PC-3 (cell line): ENCODE measurements at places on chromosomes 7 and 10. TPM values are rescaled to one million over a fixed set of nuclear protein-coding genes. Genes with fewer than 3 reads are reported as not detected.

The PRSS37 gene
- not detected in 2 replicates for total RNA-seq

The ADCY1 gene
- 3.1 and 3.4 TPM in 2 replicates for total RNA-seq

The MYPN gene
- total RNA-seq: 6.0 and 7.1 TPM in 2 replicates

- peak; percentile 39 for DNase-seq
- no peaks in the 10 kb centered on the region for H3K36me3 ChIP-seq
- H3K4me1 ChIP-seq: peaks cover 17% of the 10 kb centered on the region
- H3K4me3 ChIP-seq: no peak overlapping the region
These were observed 45.4 kb downstream of the CNNM1 start for GRCh38 chr10:99374526-99374925.

DNA sequence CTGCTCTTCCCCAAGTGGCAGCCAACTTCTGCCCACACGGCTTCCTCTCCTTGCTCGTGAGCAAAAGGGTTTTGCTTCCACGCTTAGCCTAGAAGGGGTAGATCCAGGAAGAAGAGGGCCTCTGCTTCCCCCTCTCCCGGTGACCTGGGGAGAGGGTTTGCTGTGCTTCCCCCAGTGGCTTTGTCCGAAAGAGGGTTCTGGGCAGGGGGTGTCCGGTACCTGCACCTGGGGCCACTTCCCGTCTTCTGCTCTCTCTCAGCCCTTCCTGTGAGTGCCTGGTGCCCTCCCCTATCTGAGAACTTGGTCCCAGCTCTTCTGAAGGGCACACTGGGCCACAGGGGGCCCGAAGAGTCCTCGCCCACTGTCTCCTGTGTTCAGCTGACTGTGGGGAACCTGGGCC lies 11.3 kb downstream of the JAKMIP3 start:
- H3K36me3 ChIP-seq: no peaks in the 10 kb centered on the region
- no peaks in the 10 kb centered on the region for H3K4me1 ChIP-seq
- DNase-seq: no peak

GRCh38 chr7:4655896-4656295 lies 26.2 kb upstream of the FOXK1 start:
- H3K36me3 ChIP-seq: no peaks in the 10 kb centered on the region
- no peak overlapping the region for H3K27ac ChIP-seq

- H3K36me3 ChIP-seq: no peaks in the 10 kb centered on the region
- no peaks in the 10 kb centered on the region for H3K27me3 ChIP-seq
- H3K4me3 ChIP-seq: no peak overlapping the region
- no peaks in the 10 kb centered on the region for H3K4me1 ChIP-seq
These were observed 1190.3 kb upstream of the C7orf33 start for GRCh38 chr7:147400221-147400689.

- H3K36me3 ChIP-seq: no peaks in the 10 kb centered on the region
- no peak overlapping the region for H3K4me3 ChIP-seq
- no peak overlapping the region for H3K27ac ChIP-seq
- no peak for DNase-seq
- no peaks in the 10 kb centered on the region for H3K4me1 ChIP-seq
These were observed 22.6 kb upstream of the KBTBD2 start for GRCh38 chr7:32914184-32914583.

The VDAC2 gene
- 463 and 542 TPM in 2 replicates for total RNA-seq

GRCh38 chr10:125626671-125627070 lies 56.3 kb downstream of the TEX36 start:
- no peak overlapping the region for H3K4me3 ChIP-seq
- no peak for DNase-seq
- H3K27ac ChIP-seq: no peak overlapping the region
- H3K4me1 ChIP-seq: no peaks in the 10 kb centered on the region

DNA sequence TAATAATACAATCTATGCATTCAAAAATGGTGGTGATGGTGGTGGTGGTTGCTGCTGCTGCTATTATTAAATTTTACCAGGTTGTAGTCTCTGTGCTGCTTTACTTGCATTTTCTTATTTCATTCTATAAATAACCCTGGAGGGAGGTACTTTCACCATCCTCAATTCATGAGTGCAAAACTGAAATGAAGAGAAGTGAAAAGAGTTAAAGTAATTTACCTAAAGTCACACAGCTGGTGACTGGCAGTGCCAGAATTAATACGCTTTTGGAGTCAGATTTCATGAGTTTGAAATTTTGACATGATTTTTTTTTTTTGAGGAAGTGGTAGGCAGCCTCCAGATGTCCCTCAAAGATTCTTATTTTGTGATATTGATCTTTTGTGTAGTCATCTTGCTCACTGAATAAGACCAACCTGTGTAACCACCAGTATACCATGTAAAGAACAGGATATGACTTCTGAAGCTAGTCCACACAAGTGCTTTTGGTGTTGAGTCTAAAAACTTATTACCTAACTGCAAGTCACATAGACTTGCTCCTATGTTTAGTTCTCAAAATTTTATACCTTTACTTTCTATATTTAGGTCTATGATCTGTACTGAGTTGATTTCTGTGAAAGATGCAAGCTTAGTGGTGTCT lies 218.8 kb downstream of the ZWINT start:
- no peaks in the 10 kb centered on the region for H3K36me3 ChIP-seq
- H3K4me3 ChIP-seq: no peak overlapping the region
- H3K27me3 ChIP-seq: no peaks in the 10 kb centered on the region
- H3K4me1 ChIP-seq: no peaks in the 10 kb centered on the region
- H3K27ac ChIP-seq: no peak overlapping the region

DNA sequence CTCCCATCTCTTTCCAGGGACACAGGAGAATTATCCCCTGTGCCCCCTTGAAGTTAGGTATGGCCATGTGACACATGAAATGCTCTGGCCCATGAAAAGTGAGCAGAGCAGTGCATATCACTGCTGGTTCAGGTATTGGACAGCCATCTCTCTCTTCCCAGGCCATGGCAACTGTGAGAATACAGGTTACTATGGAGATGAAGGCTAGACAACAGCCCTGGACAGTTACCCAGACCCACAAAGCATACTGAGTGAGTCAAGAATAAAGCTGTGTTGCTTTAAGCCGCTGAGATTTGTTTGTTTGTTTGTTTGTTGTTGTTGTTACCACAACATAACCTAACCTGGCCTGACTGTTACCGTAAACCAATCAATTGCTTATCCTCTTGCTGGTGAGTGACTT lies 722.3 kb downstream of the KCNMA1 start:
- no peaks in the 10 kb centered on the region for H3K36me3 ChIP-seq
- 0 out of 2 replicates have a peak, but pooled peaks cover 7% of the 10 kb centered on the region for H3K4me1 ChIP-seq
- DNase-seq: no peak
- H3K27ac ChIP-seq: no peak overlapping the region
- no peak overlapping the region for H3K4me3 ChIP-seq

GRCh38 chr10:110150046-110150445 lies 57.4 kb upstream of the MXI1 start:
- H3K4me3 ChIP-seq: no peak overlapping the region
- no peak overlapping the region for H3K27ac ChIP-seq
- no peak for DNase-seq
- H3K27me3 ChIP-seq: no peaks in the 10 kb centered on the region

GRCh38 chr10:126569513-126570244 lies 100.8 kb downstream of the C10orf90 start:
- no peaks in the 10 kb centered on the region for H3K27me3 ChIP-seq
- H3K36me3 ChIP-seq: no peaks in the 10 kb centered on the region
- peak overlapping the region; percentile 44; the same call in 1 of the 2 replicates for H3K4me3 ChIP-seq
- peak; percentile 67 for DNase-seq
- H3K4me1 ChIP-seq: peaks cover 17% of the 10 kb centered on the region
- peak overlapping the region; percentile 53 for H3K27ac ChIP-seq

The PRSS2 gene
- 0.40 TPM in 1 of 2 replicates, not detected in the other for total RNA-seq

GRCh38 chr7:71563276-71563675 lies 431.3 kb downstream of the GALNT17 start:
- no peaks in the 10 kb centered on the region for H3K4me1 ChIP-seq
- H3K36me3 ChIP-seq: no peaks in the 10 kb centered on the region
- H3K27ac ChIP-seq: no peak overlapping the region
- H3K27me3 ChIP-seq: no peaks in the 10 kb centered on the region
- no peak overlapping the region for H3K4me3 ChIP-seq
- DNase-seq: no peak

DNA sequence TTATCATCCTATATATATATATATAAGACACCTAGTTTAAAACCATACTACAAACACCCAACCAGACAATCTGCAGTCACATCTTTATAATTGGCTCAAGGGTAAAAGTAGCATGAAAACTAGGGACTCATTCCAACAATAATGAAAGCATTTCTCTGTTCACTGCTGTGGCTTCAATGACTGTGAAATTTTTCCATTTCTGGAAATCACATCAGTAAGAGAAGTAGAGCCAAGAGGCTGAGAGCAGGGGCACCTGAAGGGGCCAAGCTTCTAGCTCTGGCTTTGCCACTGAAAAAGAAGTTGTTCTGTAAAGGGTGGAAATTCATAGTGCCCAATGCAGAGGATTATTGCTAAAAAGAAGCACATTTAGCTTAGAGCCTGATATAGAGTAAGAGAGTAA lies 158.6 kb upstream of the GLI3 start:
- H3K36me3 ChIP-seq: no peaks in the 10 kb centered on the region
- DNase-seq: no peak
- H3K27me3 ChIP-seq: no peaks in the 10 kb centered on the region

DNA sequence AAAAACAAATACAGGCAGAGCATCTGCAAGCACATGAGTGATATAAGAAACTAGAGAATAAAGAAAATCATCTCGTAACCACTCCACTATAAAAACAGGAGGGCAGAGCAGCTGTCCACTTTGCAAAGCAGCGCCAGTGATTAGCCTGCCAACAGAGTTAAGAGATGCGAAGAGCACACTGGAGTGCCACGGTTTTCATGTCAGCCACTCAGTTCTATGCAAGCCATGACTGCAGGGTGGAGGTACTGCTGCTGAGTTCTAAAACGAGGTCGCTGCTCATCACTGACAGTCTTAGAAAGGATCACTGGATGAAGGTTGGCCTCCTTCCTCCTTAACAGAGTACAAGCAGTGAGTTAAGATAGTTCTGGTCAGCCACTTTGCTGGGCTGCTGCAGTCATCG lies 58.5 kb downstream of the FGFR2 start:
- H3K4me1 ChIP-seq: no peaks in the 10 kb centered on the region
- no peak for DNase-seq
- no peaks in the 10 kb centered on the region for H3K36me3 ChIP-seq
- no peak overlapping the region for H3K27ac ChIP-seq
- no peak overlapping the region for H3K4me3 ChIP-seq
- H3K27me3 ChIP-seq: peaks cover 83% of the 10 kb centered on the region

DNA sequence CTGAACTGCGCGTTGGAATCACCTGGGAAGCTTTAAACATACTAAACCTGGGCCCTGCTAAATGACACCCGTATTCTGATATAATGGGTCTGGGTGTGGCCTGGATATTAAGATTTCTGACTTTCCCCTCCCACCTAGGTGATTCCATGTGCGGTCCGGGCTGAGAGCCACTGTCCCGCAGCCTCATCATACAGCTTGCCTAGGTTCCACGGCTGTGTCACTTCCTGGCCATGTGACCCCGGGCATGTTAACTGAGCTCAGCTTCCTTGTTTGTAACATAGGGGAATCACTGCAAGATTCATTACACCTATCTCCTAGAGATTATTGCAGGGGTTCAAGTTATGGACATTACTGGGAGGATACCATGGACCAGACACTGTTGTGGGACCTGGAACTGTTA lies 472.7 kb upstream of the GALNT17 start:
- H3K4me3 ChIP-seq: no peak overlapping the region
- DNase-seq: no peak
- no peak overlapping the region for H3K27ac ChIP-seq
- H3K27me3 ChIP-seq: no peaks in the 10 kb centered on the region

- no peaks in the 10 kb centered on the region for H3K4me1 ChIP-seq
- no peaks in the 10 kb centered on the region for H3K36me3 ChIP-seq
- DNase-seq: no peak
- H3K27ac ChIP-seq: no peak overlapping the region
- no peak overlapping the region for H3K4me3 ChIP-seq
These were observed 11.9 kb downstream of the RGR start for GRCh38 chr10:84256510-84257342.

DNA sequence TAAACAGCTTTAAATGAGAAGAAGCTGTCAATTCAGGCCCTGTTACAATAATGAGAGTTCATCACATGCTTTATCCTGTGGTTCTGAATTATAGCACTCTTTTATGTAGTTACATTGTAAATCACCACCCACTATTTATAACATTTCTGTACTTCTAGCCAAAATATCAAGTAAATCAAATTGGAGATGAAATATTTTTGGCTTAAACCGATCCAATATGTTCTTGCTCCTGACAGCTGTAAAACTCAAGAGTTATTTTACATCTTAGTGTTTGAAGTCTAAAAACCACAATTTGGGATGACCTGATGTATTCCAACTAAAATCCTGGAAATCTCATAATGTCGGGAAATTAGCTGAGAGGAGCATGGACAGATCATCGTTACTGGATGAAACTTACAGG lies 371.2 kb upstream of the LRRN3 start:
- no peaks in the 10 kb centered on the region for H3K4me1 ChIP-seq
- H3K4me3 ChIP-seq: no peak overlapping the region
- no peak for DNase-seq
- no peak overlapping the region for H3K27ac ChIP-seq

DNA sequence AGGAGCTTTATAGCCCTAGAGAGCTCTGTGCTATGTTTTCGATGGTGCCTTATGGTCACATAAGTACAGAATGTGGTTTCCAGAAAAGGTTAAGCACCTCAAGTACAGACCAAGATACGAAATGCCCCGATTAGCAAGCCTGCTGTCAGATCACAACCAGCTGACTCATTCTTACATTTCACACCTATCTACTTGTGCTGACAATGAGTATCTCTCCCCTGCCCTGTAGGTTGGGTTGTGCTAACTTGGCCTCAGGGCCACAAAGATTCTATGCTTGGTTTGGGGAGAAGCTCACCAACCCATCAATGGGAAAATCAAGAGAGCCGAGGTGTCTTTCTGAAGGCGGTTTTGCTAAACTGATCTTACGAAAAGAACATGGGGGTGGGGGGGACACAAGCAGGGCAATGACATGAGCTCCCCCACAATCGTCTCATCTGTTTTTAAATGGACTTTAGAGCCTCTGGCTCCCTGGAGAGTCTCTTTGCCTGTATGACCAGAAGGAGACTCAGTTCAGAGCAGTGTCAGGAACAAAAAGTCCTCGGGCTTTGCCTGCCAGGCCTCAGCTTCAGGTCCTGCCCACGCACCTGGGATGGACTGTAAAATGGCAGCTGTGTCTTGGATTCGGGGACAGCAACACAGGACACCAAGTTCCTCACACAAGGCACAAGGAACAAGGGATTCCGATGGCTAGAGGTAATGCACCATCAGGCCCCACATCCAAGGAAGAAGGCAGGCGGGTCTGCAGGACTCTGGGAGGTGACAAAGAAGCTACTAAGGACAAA lies 55.1 kb downstream of the FAM53B start:
- no peaks in the 10 kb centered on the region for H3K27me3 ChIP-seq
- no peak overlapping the region for H3K4me3 ChIP-seq
- H3K4me1 ChIP-seq: no peaks in the 10 kb centered on the region
- no peak overlapping the region for H3K27ac ChIP-seq
- no peaks in the 10 kb centered on the region for H3K36me3 ChIP-seq

The ACSL5 gene
- 1.4 TPM in 1 of 2 replicates, not detected in the other for total RNA-seq

The CYP17A1 gene
- total RNA-seq: not detected in 2 replicates

The EN2 gene
- total RNA-seq: 2.3 and 2.4 TPM in 2 replicates

The COL28A1 gene
- total RNA-seq: 0.26 TPM in 1 of 2 replicates, not detected in the other

The MINDY4 gene
- total RNA-seq: 3.0 TPM in 2 replicates
